ENCODE measurements at places on chromosomes 1 and 21.

DNA sequence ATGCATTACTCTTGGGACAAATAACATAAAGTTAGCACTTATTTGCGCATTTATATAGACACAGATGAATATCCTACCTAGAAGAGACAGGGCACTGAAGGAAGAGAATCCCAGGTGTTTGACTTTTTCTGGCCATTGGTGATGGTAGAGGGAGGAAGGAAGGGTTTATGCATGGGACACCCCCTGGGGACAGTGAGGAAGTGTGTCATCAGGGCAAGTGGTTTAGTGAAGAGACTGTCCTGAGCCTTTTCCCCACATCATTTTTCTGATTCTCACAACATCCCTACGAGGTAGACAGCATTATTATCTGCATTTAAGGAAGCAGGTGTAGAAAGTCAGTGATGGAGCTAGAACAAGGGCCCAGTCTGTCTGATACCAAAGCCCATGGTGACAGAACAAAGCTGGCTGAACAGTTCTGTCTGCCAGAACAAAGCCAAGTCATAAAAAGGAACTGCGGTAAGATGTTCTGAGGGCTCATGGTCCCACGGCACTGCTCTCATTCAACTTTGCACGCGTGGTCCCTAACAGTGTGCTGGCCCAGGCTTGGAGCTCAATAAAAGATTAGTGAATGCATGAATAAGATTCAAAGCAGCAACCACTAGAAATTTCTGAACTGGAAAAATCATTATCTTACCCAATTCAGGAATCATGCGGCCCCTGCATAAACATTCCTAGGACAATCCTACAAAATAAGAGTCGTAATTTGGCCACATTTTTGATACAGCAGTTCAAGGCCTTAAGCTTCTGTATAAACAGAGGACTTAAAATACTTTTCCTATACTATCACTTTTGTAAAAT lies 12.2 kb upstream of the CDC42BPA start:
- DNase-seq, result no peak

DNA sequence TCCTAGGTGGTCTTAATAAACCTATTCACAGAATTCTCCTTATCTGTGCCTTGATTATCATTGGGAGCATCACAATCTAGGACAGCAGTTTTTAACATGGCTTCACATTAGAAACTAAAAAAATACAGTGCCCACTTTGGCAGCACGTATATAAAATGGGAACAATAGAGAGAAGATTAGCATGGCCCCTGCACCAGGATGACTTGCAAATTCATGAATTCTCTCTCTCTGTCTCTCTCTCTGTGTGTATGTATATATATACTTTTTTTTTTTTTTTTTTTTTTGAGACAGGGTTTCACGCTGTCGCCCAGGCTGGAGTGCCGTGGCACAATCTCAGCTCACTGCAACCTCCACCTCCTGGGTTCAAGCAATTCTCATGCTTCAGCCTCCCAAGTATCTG lies 6.2 kb upstream of the PPP1R8 start:
- no peak for DNase-seq

DNA sequence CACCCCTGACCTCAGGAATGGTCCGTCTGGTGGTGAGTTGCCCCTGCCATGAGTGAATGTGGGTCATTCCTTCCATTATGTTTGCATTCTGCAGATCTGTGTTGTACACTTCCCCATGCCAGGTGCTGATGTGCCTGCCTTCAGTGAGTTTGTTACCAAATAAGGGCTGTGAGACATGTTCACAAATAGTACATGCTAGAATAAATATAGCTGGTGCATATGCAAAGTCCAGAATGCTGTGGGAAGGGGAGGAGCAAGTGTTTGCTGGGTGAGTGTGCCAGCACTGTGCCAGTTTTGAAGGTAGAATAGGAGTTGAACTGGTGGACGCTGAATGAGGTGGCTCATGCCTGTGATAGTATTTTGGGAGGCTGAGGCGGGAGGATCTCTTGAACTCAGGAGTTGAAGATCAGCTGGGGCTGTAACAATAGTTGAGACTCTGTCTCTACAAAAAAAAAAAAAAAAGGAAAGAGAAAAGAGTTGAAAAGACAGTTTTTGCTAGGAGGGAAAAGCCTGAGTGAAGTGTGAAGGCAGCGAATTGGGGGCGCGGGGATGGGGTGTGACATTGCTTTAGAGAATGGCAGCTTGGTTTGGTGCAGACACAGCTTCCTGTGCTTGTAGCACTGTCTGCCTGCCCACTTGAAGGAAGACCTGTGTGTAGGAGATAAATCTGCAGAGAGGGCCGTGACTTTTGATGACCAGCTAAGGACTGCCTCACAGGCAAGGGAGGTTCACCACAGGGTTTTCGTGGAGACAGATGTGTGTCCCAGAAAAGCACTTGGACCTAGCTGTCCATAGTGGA lies 61.1 kb downstream of the LGR6 start:
- no peak for DNase-seq

GRCh38 chr1:44808938-44809917 lies 905 bp downstream of the BTBD19 start:
- peak; percentile 89 for DNase-seq

DNA sequence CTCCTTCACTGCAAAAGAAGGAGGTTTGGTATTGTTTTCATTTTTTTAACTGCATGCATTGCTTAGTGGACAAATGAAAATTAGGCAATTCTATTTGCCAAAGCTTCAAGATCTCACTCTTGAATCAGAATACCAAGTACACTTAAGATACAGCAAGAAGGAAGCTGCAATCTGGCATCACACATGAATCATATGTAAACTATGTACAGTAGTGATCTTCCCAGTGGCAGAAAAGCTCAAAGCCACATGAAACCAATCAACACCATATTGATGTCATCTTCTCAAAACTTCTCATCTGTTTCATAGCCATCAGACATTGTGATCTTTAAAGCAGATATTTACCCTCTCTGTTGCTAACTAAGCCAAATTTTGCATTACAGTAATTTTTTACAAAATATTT lies 550.1 kb downstream of the LTN1 start:
- DNase-seq, result no peak

- no peak for DNase-seq
Measured at GRCh38 chr1:8241417-8242014, 76.4 kb upstream of the SLC45A1 start.

GRCh38 chr1:158053276-158053675 lies 59.8 kb downstream of the KIRREL1 start:
- no peak for DNase-seq

- no peak for DNase-seq
Measured at GRCh38 chr1:170049176-170049800, 25.2 kb downstream of the KIFAP3 start.

- no peak for DNase-seq
Measured at GRCh38 chr1:49333906-49334305, 557.2 kb upstream of the BEND5 start.

GRCh38 chr1:212554401-212554800 lies 54.2 kb upstream of the ATF3 start:
- DNase-seq, result no peak
